ENCODE measurements at places on chromosomes 12 and 14.

GRCh38 chr14:56294128-56294527, 175.9 kb downstream of the PELI2 start:
- no peak for DNase-seq

DNA sequence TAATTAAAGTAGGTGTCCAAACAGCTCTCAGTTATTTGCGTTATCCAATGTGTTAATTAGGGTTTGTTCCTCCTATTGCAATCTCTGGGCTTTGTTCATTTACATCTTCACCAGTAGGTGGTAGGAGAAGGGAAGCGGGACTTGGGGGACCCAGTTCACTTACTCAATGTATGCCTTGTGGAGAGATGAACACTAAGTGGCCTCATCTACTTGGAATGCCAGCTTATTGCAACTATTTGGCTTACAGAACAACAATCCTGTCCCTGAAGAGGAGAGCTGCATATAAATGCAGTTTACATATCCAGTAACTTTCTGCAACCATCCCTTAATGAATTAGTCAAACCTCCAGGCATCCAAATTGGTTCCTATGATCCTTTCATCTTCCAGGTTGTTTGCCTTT, 417.1 kb upstream of the CCDC196 start:
- DNase-seq: no peak

- DNase-seq: no peak
Observed at GRCh38 chr12:26666286-26666685, 166.7 kb downstream of the ITPR2 start.

- DNase-seq: no peak
Observed at GRCh38 chr14:71225113-71225512, 317.9 kb downstream of the PCNX1 start.

- DNase-seq: no peak
Observed at GRCh38 chr14:21093769-21094681, 4.4 kb downstream of the ZNF219 start.

GRCh38 chr12:47131011-47131410, 51.3 kb upstream of the AMIGO2 start:
- DNase-seq: no peak

DNA sequence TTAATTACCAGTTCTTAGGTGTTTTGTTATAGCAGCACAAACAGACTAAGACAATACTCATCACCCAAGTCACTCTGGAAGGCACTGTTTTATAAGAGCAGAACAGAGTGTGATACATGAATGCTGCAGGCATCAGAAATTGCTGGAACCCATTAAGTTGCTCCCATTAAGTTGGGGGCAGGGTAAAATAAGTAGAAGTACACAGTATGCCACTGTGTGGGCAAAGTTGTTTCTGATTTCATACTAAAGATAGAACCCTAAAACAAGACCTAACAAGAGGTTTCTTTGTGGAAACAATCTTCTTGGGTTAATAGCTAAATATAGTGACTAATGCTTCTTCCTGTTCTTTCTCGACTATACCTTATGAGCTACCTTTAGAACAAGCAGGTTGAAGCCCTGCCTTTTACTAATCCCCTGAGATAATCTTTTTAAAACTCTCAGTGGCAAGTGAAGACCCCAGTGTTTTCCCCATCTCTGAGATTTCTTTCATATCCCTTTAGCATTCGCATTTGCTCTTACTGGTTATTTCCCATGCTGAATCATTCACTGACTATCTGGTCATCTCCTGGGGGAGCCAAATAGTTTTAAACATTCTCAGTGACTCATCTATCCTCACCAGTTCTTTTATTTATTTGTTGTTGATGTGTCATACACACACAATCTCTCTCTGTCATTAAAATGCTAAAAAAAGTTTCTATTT, 52.3 kb downstream of the SOCS2 start:
- peak; percentile 99 for DNase-seq

- DNase-seq: no peak
Observed at GRCh38 chr14:70780396-70781075, 28.8 kb downstream of the MAP3K9 start.

- DNase-seq: no peak
Observed at GRCh38 chr14:73153272-73153671, 17.0 kb downstream of the PSEN1 start.

DNA sequence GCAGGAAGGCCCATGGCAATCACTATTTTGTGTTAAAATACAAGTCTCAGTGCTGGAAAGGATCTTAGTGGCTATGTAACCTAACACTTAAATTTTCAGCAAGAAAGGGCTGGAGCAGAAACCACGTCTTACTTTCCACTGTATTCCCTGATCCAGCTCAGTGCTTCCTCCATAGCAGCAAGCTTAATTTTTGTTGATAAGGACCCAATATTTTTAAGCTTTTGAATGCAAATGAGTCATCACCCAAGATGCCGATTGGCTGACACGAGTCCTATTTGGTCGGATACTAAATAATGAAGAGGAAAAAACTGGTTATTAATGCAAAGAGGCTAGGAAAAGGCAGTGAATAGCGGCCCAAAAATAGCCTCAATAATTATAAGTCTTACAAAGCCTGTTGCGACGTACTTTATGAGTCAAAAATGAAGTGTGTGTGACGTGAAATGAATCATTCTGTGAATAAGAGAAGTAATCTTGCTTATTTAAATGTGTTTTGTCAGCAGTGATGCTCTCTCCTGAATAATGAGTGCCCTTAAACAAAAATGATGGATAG, 46.9 kb upstream of the IGF1 start:
- DNase-seq: no peak

DNA sequence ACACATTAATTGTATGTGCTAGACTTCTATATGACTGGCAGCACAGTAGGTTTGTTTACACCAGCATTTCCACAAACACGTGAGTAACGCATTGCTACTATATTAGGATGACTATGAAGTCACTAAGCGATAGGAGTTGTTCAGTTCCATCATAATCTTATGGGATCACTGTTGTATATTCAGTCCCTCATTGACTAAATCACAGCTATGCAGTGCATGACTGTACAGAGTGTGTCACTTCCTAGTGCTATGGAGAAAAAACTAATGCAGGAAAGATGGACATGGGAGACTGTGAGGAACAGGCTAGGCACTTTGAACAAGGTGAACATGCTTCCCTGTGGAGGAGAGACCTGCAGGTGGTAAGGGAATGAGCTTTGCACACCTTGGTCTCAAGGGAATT, 259.8 kb downstream of the NUAK1 start:
- no peak for DNase-seq

DNA sequence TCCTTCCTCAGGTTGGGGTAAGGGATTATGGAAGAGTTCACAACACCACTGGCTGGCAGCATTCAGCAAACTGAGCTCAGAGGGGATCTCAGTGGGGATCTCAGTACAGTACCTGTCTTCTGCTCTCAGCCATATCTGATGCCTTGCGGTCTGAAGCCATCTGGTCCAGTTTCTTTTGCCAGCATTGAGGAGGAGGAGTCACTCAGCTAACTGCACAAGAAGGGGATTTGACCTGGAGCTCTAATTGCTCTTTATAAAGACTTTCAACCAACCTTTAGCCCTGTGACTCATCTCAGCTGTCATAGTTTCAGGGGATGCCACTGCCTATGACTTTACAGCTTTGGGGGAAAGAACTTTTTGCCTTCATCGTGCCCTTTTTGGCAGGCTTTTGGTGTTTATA, 44.9 kb downstream of the JKAMP start:
- no peak for DNase-seq

GRCh38 chr12:97948591-97948990, 486.0 kb downstream of the RMST start:
- no peak for DNase-seq

GRCh38 chr14:61247935-61248334, 33.2 kb downstream of the TMEM30B start:
- DNase-seq: peak; percentile 89

- no peak for DNase-seq
Observed at GRCh38 chr12:101799774-101800173, 31.0 kb downstream of the GNPTAB start.

- peak; percentile 15 for DNase-seq
Observed at GRCh38 chr14:89858089-89858488, 96.4 kb downstream of the EFCAB11 start.

- no peak for DNase-seq
Observed at GRCh38 chr12:122004633-122005071, 17.0 kb upstream of the BCL7A start.

GRCh38 chr14:52279408-52279807, 11.9 kb downstream of the PTGDR start:
- peak; percentile 46 for DNase-seq

- DNase-seq: peak; percentile 25
Observed at GRCh38 chr12:6222078-6222654, 22.0 kb downstream of the CD9 start.

GRCh38 chr14:105363847-105364708, 34.3 kb upstream of the TEX22 start:
- DNase-seq: peak; percentile 75

DNA sequence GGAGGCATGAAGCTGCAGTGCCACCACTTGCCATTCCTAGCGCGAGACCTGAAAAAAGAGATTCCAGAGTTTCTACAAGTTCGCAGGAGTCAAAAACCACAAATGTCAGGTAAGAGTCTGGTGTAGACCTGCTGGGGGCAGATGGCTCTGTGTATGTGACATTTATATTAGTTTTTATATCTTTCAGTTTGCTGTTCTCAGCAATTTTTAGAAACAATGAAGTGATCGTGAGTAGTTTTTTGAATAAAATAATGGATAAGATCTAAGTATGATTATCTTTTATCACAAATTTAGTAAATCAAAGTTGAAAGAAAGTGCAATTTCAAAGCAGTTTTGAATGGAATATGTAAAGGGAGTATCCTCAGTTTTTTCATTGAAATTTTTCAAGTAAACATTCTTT, 9.3 kb downstream of the ZC3H14 start:
- DNase-seq: no peak

DNA sequence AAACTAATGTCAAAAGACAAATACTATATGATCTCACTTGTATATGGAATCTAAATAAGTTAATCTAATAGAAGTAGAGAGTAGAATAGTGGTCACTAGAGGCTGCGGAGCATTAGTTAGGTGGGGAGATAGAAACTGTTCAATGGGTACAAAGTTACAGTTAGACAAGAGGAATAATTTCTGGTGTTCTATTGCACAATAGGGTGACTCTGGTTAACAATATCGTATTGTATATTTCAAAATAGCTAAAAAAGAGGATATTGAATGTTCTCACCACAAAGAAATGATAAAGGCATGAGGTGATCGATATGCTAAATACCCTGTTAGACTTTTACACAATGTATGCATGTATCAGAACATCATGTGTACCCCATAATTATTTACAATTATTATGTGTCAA, 42.9 kb downstream of the IGF1 start:
- no peak for DNase-seq

DNA sequence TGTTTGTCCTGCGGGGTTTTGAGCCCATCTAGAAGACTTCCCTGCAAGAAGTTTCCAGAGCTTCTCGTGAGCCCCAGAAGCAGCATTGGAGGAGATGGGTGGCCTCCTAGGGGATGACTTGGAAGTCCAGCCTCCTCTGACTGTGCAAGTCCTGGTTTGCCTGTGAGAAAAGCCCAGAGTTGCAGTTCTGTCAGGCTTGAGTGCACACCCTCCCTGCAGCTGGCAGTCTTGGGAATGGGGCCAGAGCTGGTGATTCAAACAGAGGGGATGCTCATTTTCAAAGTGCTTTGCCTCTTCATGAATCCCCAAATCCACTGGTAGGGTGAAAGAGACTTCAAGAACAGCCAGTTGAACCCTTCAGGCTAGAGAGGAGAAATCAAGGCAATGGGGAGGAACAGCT, 3.9 kb upstream of the PPP1R1A start:
- DNase-seq: peak; percentile 13

DNA sequence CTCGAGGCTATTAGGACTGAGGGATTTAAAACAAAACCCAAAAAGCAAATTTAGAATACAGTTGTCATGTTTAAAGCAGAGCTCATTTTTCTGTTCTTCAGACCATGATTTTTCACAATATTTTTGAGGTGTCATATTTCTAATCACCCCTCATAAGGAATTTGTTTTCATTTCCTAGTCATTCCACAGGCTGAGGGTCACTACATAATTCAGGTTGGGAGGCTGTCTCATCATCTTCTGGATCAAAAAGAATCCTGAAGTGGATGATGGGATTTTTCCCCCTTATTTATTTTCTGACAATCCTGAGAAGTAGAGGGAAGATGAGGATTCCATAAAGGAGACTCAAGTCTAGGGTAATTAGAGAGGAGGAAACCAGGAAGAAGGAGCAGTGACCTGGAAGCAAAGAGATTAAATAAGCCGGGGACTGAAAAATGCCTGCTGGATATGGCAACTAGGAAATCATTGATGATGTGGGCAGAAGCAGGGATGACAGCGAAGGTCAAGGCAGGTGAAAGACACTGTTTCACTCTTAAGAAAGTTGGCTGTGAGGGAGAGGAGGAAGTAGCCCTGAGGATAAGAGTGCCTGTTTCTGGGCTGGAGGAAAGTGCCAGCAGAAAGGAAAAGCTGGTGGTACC, 9.0 kb upstream of the PCNX1 start:
- peak; percentile 19 for DNase-seq

- DNase-seq: no peak
Observed at GRCh38 chr12:2559931-2560330, 234.8 kb upstream of the FKBP4 start.

DNA sequence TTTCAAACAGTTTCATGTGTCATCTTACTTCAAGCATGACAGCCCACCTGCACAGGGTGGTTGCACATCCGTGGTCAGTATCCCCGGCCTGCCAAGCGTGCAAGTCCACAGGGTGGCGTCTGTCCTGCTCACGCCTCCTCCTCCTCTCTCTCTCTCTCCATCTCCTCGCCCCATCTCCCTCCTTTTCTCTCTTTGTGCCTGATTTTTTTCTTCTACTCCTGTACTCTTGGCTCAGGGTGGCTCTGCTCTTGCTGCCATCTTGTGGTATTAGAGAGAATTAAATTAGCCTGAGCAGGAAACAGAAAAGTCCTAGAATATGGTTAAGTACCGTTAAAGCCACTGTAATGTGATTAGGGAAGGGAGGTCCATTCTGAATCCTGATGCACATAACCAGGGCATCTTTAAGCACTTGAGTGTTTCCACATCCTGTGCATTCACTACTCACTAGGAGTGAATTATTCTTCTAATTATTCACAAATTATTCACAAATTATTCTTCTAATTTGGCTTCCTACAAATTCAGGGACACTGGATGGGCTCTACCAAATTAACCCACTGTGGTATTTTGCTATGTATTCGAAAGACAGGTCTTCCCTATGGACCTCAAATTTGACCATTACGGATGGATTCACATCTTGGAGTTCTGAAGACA, 25.5 kb upstream of the DTX1 start:
- DNase-seq: peak; percentile 80

- peak; percentile 47 for DNase-seq
Observed at GRCh38 chr14:35390577-35391387, 13.8 kb downstream of the NFKBIA start.

- no peak for DNase-seq
Observed at GRCh38 chr14:90453401-90453951, 56.6 kb downstream of the CALM1 start.

- DNase-seq: no peak
Observed at GRCh38 chr14:100658181-100658886, 68.4 kb upstream of the DLK1 start.

DNA sequence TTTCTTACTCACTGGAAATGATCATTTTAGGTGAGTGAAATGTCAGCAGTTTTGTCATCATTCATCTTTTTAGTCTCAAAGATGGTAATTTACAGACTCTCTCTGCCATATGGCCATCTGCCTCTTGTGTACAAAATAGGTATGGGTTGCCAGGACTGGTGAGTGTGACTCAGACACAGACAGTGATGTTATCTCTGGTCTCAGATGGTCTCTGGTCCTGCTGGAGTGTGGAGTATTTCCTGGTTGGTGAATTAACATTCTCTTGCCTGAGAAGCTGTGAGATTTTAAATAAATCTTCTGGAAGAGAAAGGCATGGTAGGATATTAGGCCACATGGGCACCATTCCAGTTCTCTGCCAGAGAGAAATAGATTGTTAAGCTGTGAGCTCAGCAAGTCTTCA, 207.0 kb downstream of the ATP23 start:
- DNase-seq: peak; percentile 22

All from HCEC 1CT (cell line).